ENCODE measurements at places on chromosomes 7 and 10. TPM values are rescaled to one million over a fixed set of nuclear protein-coding genes. Genes with fewer than 3 reads are reported as not detected.

GRCh38 chr10:69647819-69648218 is 17.8 kb downstream of the FAM241B start:
- DNase-seq: no peak

DNA sequence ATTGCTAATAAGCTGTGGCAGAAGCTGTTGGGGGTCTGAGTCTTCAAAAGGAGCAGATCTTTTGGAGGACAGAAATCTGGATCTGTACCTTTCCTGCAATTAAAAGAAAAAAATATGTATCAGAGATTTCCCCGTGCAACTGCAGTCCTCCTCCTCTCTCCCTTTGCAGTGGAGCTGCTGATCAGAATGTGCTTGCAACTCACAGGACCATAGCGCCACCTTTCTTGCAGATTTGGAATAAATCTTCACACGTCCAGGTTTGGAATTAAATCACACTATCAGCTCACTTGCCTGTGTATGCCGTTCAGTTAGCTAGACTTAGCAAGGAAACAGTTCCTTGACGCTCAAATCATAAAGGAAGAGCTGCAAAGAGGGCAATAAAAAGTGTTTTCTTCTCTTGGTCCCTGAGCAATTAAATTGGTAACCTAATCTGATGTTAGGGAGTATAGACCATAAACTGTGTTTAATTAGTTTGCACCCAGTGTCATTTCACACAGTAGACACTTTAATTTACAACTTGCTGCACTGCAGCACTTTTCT is 77.4 kb downstream of the PON1 start:
- DNase-seq: peak; percentile 49

- DNase-seq: no peak
Observed at GRCh38 chr10:76553263-76554032, 1084.2 kb downstream of the KCNMA1 start.

DNA sequence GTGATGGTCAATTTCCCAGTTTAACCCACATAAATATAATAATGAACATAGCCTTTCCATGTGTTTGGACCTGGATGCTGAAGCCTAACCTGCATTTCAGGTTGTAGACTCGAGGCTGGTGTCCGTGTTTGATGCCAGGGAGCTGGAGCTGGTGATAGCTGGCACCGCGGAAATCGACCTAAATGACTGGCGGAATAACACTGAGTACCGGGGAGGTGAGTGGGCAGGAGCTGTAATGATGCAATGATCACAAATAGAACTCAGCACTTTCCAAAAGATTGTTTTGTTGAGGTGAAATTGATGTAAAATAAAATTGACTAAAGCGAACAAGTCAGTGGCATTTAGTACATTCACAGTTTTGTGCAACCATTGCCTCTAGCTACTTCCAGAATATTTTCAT is 30.8 kb upstream of the STK17A start:
- no peak for DNase-seq

GRCh38 chr7:137846549-137846826 is 286 bp downstream of the DGKI start:
- no peak for DNase-seq

- no peak for DNase-seq
Observed at GRCh38 chr10:119821182-119821581, 51.5 kb downstream of the MCMBP start.

- DNase-seq: no peak
Observed at GRCh38 chr10:71748671-71749191, 24.6 kb downstream of the VSIR start.

DNA sequence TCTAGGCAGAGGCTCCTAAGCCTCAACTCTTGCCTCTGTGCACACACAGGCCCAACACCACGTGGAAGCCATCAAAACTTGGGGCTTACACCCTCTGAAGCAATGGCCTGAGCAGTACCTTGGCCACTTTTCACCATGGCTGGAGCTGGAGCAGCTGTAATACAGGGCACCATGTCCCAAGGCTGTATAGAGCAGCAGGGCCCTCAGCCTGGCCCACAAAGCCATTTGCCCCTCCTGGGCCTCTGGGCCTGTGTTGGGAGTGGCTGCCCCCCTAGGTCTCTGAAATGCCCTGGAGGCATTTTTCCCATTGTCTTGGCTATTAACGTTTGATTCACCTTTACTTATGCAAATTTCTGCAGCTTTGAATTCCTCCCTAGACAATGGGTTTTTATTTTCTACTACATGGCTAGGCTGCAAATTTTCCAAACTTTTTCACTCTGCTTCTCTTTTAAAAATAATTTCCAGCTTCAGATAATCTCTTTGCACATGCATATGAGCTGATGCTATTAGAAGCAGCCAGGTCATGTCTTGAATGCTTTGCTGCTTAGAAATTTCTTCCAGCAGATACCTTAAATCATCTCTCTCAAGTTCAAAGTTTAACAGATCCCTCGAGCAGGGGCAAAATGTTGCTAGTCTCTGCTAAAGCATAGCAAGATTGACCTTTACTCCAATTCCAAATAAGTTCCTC is 5.7 kb upstream of the CCDC201 start:
- no peak for DNase-seq

DNA sequence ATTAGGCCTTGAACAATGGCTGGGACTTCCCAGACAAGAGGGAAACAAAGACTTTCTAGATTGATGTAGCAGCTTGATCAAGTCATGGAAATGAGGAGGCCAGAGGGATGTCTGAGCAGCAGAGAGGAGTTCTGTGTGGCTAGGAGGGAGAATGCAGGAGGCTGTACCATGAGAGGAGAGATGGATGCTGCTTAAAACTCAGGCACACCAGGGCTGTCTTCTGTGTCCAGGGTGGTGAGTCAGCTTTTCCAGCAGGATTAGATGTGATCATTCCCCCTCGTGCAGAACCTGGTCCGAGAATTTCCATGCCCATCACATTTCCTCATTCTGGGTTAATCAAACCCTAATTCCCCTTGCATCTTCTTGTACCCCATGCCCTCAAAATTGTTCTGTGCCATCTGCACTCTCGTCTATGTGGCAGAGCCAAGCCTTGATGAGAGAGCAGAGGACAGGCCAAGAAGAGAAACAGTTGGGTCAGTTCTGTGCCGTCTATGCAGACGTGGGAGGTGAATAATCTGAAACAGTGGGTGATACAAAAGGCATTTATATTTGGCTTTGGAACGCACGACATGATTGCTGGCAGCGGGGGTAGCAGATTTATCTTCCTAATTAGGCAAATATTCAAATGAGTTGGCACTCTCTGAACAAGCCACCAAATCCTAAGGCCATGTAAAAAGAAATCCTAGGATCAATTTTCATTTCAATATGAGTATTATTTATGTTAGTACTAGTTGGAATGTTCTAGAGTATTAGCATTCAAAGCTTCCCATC is 160.7 kb downstream of the TMEM178B start:
- DNase-seq: no peak

- no peak for DNase-seq
Observed at GRCh38 chr7:28029051-28029450, 151.5 kb downstream of the JAZF1 start.

- DNase-seq: no peak
Observed at GRCh38 chr7:130363026-130363847, 17.1 kb upstream of the CPA1 start.

GRCh38 chr10:18767981-18768380 is 108.8 kb downstream of the ARL5B start:
- DNase-seq: no peak

Gene PRR15
- 0.41 TPM for total RNA-seq

Gene BLNK
- 0.41 TPM for total RNA-seq

Gene ITGA8
- total RNA-seq: 3.7 TPM

Gene EFCAB10
- total RNA-seq: 3.3 TPM

Gene HOXA1
- not detected for total RNA-seq

Gene JCAD
- total RNA-seq: 10.2 TPM

Gene TMEM140
- 0.41 TPM for total RNA-seq

Gene MYH16
- not detected for total RNA-seq

Gene HNRNPF
- total RNA-seq: 97.4 TPM

Gene SLC18A3
- under 0.01 TPM for total RNA-seq

Gene SLC26A3
- total RNA-seq: not detected

Measured in frontal cortex (tissue), 4 donors.